ENCODE measurements at places on chromosomes 1 and 21. TPM values are rescaled to one million over a fixed set of nuclear protein-coding genes. Genes with fewer than 3 reads are reported as not detected.
A peak's percentile ranks its signal among the peaks of the same experiment; 100 is the strongest.

Gene MMP23B
- 3.5 TPM for total RNA-seq

DNA sequence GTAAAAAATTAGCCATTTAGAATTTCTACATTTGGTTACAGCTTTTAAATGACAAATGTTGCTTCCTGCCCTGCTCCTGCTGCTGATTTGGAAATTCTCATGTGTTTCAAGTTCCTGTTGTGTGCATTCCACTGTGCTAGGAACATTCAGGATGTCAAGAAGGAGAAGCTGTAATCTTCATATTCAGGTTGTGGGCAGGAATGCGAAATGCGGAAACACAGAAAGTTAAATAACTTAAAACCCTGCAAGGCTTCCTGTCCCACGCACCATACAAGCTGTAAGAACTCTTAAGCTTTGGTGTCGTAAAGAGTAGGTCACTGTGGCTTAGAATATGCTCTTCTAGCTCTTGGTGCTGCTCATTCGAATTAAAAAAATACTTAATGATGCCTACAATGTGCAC is 52.6 kb downstream of the S100B start:
- peaks cover 60% of the 10 kb centered on the region for H3K4me1 ChIP-seq
- peaks cover 18% of the 10 kb centered on the region for H3K36me3 ChIP-seq
- DNase-seq: peak; percentile 48
- H3K27me3 ChIP-seq: no peaks in the 10 kb centered on the region

DNA sequence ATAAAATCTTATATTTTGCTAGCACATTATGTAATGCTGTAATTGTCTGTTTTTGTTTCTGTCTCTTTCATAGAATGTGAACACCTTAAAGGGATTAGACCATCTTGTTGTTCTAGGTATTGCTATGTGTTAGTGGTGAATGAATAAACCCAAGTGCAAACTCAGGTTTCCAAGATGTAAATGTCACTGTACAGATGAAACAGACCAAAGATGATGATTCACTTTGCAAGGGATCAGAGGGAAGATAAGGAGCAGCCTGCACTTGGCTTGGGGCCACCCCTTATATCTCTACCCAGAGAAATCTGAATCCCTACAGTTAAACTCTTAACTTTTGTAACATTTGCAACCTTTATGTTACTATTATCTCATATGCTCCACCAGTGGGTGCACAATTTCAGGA is 25.4 kb downstream of the UROD start:
- H3K4me1 ChIP-seq: no peaks in the 10 kb centered on the region
- H3K4me3 ChIP-seq: no peak overlapping the region
- no peaks in the 10 kb centered on the region for H3K27me3 ChIP-seq
- no peak overlapping the region for H3K27ac ChIP-seq
- H3K36me3 ChIP-seq: no peaks in the 10 kb centered on the region

- no peak overlapping the region for H3K27ac ChIP-seq
- no peak overlapping the region for H3K4me3 ChIP-seq
- H3K4me1 ChIP-seq: peaks cover 55% of the 10 kb centered on the region
- no peaks in the 10 kb centered on the region for H3K27me3 ChIP-seq
- DNase-seq: no peak
These were observed 6.7 kb downstream of the MAN1A2 start for GRCh38 chr1:117373932-117374331.

DNA sequence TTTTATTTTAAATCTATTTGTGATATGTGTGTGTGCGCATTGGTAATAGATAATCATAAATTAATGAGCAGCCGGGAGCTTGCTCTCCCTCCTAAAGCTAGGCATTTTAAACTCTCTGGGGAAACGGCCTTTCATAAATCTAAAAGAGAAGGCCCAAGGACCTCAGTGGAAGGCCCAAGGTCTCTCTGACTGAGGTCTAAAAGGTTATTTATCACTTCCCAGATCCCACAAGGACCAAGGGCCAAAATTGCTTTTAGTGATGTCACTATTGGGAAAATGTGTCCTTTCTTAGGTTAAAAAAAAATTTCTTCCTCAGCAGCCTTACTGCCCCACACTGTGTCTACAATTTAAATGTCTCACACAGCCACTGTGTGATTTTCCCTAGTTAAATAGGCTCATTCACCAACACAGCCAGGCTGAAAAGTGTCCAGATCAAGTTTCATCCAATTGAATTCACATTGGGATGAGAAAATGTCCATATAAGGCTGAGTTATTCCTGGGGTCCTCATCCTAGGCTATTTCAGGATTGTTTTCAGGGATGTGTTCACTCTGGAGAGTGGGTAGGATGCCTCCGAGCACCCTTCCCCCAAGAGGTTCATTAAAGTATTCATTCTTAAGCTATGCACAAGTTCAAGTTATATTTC is 46.1 kb downstream of the SLC44A3 start:
- H3K27me3 ChIP-seq: no peaks in the 10 kb centered on the region
- H3K4me3 ChIP-seq: no peak overlapping the region
- no peak overlapping the region for H3K27ac ChIP-seq
- H3K36me3 ChIP-seq: no peaks in the 10 kb centered on the region

Gene TEX38
- total RNA-seq: not detected

DNA sequence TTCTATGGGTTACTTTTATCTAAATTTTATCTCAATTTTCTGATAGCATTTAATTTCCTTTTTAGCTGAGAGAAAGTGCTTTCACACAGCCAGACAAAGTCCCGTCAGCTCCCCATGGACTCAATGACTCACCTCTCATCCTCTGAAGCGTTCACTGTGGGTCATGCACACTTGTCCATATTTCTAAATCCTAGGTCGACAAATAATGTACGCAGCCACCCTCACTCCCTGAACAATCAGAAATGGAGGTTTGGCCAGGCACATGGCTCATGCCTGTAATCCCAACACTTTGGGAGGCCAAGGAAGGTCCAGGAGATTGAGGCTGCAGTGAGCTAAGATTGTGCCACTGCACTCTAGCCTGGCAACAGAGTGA is 42.4 kb upstream of the COA6 start:
- H3K27ac ChIP-seq: no peak overlapping the region
- peaks cover 7% of the 10 kb centered on the region for H3K4me1 ChIP-seq
- no peak overlapping the region for H3K4me3 ChIP-seq
- no peaks in the 10 kb centered on the region for H3K36me3 ChIP-seq
- no peaks in the 10 kb centered on the region for H3K27me3 ChIP-seq

Gene IGSF21
- total RNA-seq: not detected

DNA sequence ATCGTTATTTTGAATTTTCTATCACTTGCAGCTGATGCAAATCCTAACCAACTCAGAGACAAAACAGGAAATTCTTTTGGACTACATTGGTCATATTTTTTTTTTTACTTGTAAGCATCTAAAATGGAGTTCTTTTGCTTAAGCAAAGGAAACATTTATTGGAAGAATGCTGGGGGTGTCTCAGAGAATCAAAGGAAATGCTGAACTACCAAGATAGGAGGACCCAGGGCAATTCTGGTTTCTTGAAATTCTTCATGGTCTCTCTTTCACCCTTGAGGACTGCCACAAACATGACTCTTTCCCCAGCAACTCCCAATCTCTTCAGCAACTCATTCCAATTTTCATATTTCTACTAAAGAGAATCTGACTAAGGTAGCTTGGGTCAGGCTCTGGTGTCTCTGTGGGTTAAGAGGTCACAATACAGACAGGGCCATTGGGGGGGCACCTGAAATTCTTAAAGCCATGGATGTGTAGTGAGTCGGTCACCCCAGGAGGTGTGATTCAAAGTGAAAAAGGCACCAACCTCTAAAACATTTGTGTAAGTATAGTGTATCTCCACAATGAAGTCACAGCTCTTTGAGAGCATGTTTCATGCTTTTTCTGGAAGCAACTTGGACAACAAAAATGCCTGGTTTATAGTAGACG is 171.1 kb upstream of the FGGY start:
- H3K36me3 ChIP-seq: no peaks in the 10 kb centered on the region
- peaks cover 16% of the 10 kb centered on the region for H3K4me1 ChIP-seq
- no peak overlapping the region for H3K27ac ChIP-seq
- no peak overlapping the region for H3K4me3 ChIP-seq
- H3K27me3 ChIP-seq: no peaks in the 10 kb centered on the region
- DNase-seq: no peak

DNA sequence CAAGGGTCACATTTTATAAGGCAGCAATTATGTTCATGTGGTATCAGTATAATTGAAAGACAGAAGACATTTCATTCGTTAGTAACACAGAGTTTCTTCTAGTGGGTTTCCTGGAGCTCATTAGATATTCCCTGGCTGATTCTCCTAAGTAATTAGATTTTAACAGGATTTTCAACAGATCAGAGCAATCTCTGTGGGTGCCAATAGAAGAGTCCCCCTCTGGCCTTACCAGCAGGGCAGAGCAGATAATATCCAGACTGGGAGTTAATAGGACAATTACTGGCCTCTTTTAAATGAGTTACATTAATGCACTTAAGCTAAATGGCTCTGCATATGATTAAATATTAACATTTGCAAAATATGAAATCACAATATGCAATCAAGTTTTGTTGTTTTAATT is 74.2 kb upstream of the FOXD3 start:
- no peaks in the 10 kb centered on the region for H3K4me1 ChIP-seq
- H3K27me3 ChIP-seq: no peaks in the 10 kb centered on the region
- H3K36me3 ChIP-seq: no peaks in the 10 kb centered on the region
- no peak for DNase-seq
- no peak overlapping the region for H3K4me3 ChIP-seq

GRCh38 chr1:73803380-73803779 is 394.6 kb downstream of the LRRIQ3 start:
- H3K4me1 ChIP-seq: no peaks in the 10 kb centered on the region
- no peak overlapping the region for H3K4me3 ChIP-seq
- DNase-seq: no peak

DNA sequence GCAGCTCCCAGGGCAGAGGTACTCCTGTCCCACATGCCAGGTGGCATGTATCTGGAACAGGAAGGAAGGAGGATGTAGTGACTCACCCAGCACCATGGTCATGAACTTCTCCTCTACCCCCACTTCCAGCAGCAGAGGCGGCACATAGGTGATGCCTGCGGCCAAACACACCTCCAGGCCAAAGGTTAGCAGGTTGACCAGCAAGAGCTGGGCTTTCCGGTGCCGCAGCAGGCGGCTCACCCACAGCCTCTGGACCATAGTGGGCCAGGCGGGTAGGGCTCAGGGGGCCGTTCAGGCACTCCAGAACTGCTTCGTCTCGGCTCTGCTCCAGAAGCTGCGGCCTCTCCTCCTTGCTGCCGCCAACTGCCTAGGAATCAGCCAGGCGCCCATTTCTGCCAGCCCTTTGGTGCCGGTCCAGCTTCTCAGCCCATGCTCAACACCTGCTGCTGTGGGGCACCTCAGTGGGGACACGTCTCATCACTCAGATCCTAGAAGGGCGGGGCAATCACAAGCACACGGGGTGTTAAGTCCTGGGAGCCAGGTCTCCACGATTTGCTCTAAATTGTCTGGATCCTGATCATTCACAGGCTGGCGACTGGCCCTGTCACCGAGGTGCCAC is 15.8 kb downstream of the SLC45A3 start:
- no peak for DNase-seq
- H3K36me3 ChIP-seq: no peaks in the 10 kb centered on the region
- no peak overlapping the region for H3K27ac ChIP-seq
- no peaks in the 10 kb centered on the region for H3K4me1 ChIP-seq

GRCh38 chr1:10794724-10795275 is 1.6 kb downstream of the CASZ1 start:
- H3K4me3 ChIP-seq: no peak overlapping the region
- peaks cover 23% of the 10 kb centered on the region for H3K27me3 ChIP-seq
- DNase-seq: no peak
- no peaks in the 10 kb centered on the region for H3K36me3 ChIP-seq
- no peak overlapping the region for H3K27ac ChIP-seq

Gene BROX
- 64.6 TPM for total RNA-seq

Gene LYPD8
- total RNA-seq: not detected

GRCh38 chr1:7509598-7509997 is 261.5 kb upstream of the VAMP3 start:
- H3K27ac ChIP-seq: no peak overlapping the region
- H3K27me3 ChIP-seq: no peaks in the 10 kb centered on the region

Gene ZNF326
- 17.4 TPM for total RNA-seq

Gene KCNE2
- not detected for total RNA-seq

GRCh38 chr1:31985430-31985829 is 28.2 kb upstream of the KHDRBS1 start:
- peak overlapping the region; percentile 21 for H3K4me3 ChIP-seq
- H3K4me1 ChIP-seq: peaks cover 69% of the 10 kb centered on the region
- peak; percentile 23 for DNase-seq
- peak overlapping the region; percentile 67 for H3K27ac ChIP-seq

GRCh38 chr1:89587729-89588161 is 45.2 kb upstream of the LRRC8C start:
- no peak for DNase-seq
- no peak overlapping the region for H3K27ac ChIP-seq
- peaks cover 6% of the 10 kb centered on the region for H3K36me3 ChIP-seq
- peaks cover 13% of the 10 kb centered on the region for H3K4me1 ChIP-seq
- H3K4me3 ChIP-seq: no peak overlapping the region

GRCh38 chr1:206000641-206001339 is 2.4 kb downstream of the RAB7B start:
- no peaks in the 10 kb centered on the region for H3K27me3 ChIP-seq
- H3K4me1 ChIP-seq: no peaks in the 10 kb centered on the region
- no peak overlapping the region for H3K27ac ChIP-seq
- H3K36me3 ChIP-seq: no peaks in the 10 kb centered on the region

Gene SYNC
- total RNA-seq: not detected

DNA sequence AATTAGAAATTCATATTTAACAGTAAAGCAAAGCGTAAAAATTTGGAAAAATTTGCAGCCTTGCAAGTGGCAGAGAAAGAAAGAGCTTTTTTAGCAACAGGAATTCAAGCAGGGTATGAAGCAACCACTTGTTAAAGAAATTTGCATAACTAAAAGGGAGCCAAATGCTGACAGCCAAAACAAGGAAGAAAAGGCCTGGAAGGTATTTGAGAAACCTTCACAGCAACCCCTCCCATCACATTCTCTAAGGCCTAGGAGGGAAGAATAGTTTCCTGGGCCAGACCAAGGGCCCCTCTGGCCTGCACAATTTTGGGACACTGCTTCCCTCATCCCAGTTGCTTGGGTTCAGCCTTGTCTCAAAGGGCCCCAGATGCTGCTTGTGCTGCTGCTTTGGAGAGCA is 672.4 kb upstream of the TMPRSS15 start:
- H3K27ac ChIP-seq: no peak overlapping the region
- no peaks in the 10 kb centered on the region for H3K27me3 ChIP-seq
- no peak overlapping the region for H3K4me3 ChIP-seq
- DNase-seq: no peak
- no peaks in the 10 kb centered on the region for H3K36me3 ChIP-seq

- H3K36me3 ChIP-seq: no peaks in the 10 kb centered on the region
- H3K4me3 ChIP-seq: no peak overlapping the region
- H3K27me3 ChIP-seq: no peaks in the 10 kb centered on the region
- no peaks in the 10 kb centered on the region for H3K4me1 ChIP-seq
- no peak overlapping the region for H3K27ac ChIP-seq
- DNase-seq: no peak
These were observed 97.7 kb upstream of the GREM2 start for GRCh38 chr1:240709676-240710075.

DNA sequence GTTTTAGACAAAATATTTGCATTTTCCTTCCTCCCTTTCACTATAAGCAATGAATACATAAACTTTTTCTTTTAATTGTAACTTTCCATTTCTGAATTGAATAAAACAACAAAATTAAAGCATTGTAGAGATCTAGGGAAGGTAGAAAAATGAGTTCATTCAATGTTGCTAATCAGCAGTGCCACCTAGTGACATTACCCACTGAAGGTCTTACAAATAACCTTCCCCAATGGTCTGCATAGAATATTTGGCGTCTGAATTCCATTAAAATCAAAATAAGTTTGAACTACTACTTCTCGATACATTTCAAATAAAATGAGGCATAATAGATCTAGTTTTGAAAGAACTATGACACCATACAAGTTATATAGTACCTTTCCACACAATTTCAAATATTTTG is 19.6 kb downstream of the FH start:
- H3K36me3 ChIP-seq: peaks cover 32% of the 10 kb centered on the region
- H3K4me3 ChIP-seq: no peak overlapping the region
- H3K27ac ChIP-seq: no peak overlapping the region
- no peaks in the 10 kb centered on the region for H3K4me1 ChIP-seq
- no peak for DNase-seq
- H3K27me3 ChIP-seq: no peaks in the 10 kb centered on the region

Gene KCNK1
- not detected for total RNA-seq

All from CD4-positive, alpha-beta memory T cell (primary cell).